ENCODE measurements at places on chromosomes 5 and 9. TPM values are rescaled to one million over a fixed set of nuclear protein-coding genes. Genes with fewer than 3 reads are reported as not detected.

DNA sequence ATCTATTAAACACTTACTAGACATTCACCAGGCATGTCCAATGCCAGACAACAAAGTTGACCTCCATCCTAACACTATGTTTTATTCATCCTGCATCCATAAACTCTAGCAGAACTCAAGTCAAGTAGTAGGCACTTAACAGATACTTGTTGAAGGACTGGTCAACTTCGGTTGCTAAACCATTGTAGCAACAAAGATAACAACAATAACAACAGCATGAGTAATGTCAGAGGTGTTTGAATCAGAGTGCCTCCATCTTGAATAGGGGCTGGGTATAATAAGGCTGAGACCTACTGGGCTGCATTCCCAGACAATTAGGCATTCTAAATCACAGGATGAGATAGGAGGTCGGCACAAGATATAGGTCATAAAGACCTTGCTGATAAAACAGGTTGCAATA lies 180.5 kb upstream of the ZNF462 start:
- no peaks in the 10 kb centered on the region for H3K4me1 ChIP-seq
- no peak overlapping the region for H3K27ac ChIP-seq
- H3K36me3 ChIP-seq, result no peaks in the 10 kb centered on the region
- no peak overlapping the region for H3K4me3 ChIP-seq
- DNase-seq, result no peak

GRCh38 chr5:10632110-10632761 lies 68.4 kb downstream of the ANKRD33B start:
- peaks cover 2% of the 10 kb centered on the region for H3K27me3 ChIP-seq
- H3K36me3 ChIP-seq, result peaks cover 6% of the 10 kb centered on the region
- peak; percentile 80 for DNase-seq
- peak overlapping the region; percentile 60 for H3K4me3 ChIP-seq
- H3K4me1 ChIP-seq, result peaks cover 82% of the 10 kb centered on the region
- H3K27ac ChIP-seq, result peak overlapping the region; percentile 83

The PARP8 gene
- 79.8 TPM for total RNA-seq

- H3K4me3 ChIP-seq, result no peak overlapping the region
- no peaks in the 10 kb centered on the region for H3K27me3 ChIP-seq
- no peak for DNase-seq
These were observed 1085.6 kb upstream of the WWC1 start for GRCh38 chr5:167205881-167206280.

DNA sequence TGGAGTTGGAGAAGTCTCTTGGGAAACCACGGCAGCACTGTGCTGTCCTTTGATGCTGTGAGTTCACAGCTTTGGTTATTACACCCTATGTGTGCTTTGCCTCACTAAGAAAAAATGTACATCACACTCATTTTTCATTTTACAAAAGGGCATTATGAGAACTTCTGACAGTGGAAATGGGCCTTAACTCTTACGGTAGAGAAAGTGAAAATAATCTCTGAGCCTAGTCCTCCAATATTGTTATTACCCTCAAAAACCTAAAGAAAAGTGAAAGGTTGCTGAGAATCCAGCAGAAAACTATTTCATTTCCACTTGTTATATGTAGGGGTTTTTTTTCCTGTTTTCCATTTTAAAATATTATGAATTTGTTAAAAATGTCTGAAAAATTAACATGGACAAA lies 8.2 kb upstream of the OR13D1 start:
- DNase-seq, result no peak
- no peaks in the 10 kb centered on the region for H3K4me1 ChIP-seq
- H3K4me3 ChIP-seq, result no peak overlapping the region
- H3K27me3 ChIP-seq, result no peaks in the 10 kb centered on the region
- no peak overlapping the region for H3K27ac ChIP-seq

- H3K27ac ChIP-seq, result no peak overlapping the region
- peaks cover 2% of the 10 kb centered on the region for H3K4me1 ChIP-seq
- peaks cover 17% of the 10 kb centered on the region for H3K27me3 ChIP-seq
- no peaks in the 10 kb centered on the region for H3K36me3 ChIP-seq
- H3K4me3 ChIP-seq, result no peak overlapping the region
- no peak for DNase-seq
These were observed 34.5 kb upstream of the KCNMB1 start for GRCh38 chr5:170423692-170424091.

The GRK6 gene
- 159 TPM for total RNA-seq

The ANKS6 gene
- 9.2 TPM for total RNA-seq

DNA sequence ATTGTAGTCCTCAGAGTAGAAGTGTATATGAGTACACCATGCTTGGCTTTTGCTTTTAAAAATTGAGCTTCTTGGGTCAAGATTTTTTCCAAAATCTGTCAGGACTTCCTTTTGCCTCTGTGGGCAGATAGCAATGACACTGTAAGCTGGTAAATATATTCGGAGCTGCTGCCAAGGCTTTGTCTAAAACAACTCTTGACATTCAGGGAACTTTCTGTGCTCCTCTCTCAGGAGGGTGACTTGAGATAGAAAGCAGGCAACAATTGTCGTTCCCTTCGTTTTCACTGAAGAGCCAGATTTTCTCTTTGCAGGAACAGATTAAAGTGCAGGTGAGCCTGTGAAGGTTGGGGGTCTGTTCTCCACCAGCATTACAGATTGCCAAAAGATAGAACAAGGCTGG lies 230.5 kb downstream of the MAST4 start:
- H3K36me3 ChIP-seq, result peaks cover 22% of the 10 kb centered on the region
- no peak overlapping the region for H3K4me3 ChIP-seq
- peaks cover 3% of the 10 kb centered on the region for H3K27me3 ChIP-seq
- H3K27ac ChIP-seq, result peak overlapping the region; percentile 26

The STX17 gene
- 32.0 TPM for total RNA-seq

The ARAP3 gene
- 9.9 TPM for total RNA-seq

The MCTP1 gene
- total RNA-seq, result not detected

DNA sequence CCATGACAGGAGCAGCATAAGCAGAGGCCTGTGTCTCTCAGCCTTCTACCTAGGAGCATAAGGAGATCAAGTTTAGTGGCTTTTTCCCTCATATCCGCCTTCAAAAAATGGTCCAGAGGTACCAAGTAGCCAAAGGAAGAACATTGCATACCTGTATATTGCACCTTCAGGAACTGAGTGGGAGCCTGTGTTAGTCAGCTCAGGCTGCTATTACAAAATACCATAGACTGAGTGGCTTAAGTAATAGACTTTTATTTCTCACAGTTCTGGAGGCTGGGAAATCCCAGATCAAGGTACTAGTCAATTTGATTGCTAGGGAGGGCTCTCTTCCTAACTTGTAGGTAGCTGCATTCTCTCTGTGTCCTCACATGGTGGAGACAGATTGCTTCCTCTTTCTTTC lies 597.4 kb upstream of the PTGER4 start:
- no peak overlapping the region for H3K27ac ChIP-seq
- H3K27me3 ChIP-seq, result peaks cover 2% of the 10 kb centered on the region
- H3K36me3 ChIP-seq, result peaks cover 4% of the 10 kb centered on the region
- no peak for DNase-seq
- H3K4me3 ChIP-seq, result no peak overlapping the region

DNA sequence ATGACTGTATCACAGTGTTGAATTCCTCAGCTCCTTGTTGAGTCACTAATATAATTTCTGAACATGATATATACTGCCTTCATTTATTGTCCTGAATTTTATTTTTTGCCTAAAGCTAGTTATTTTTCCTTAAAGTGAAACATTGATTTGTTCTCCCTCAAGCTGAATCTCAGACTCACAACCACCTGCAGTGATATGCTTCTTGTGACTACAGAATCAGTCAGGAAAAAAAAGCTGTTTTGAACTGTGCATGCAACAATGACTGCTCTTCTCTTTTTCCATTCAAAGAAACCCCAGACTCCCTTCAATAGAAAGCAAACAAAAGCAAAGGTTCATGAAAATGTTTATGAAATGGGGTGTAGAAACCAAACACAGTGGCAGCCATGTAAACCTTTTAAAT lies 470.2 kb upstream of the CHD1 start:
- no peaks in the 10 kb centered on the region for H3K4me1 ChIP-seq
- no peaks in the 10 kb centered on the region for H3K27me3 ChIP-seq
- no peak overlapping the region for H3K27ac ChIP-seq
- H3K36me3 ChIP-seq, result no peaks in the 10 kb centered on the region
- H3K4me3 ChIP-seq, result no peak overlapping the region

- peaks cover 20% of the 10 kb centered on the region for H3K4me1 ChIP-seq
- H3K36me3 ChIP-seq, result peaks cover 73% of the 10 kb centered on the region
- no peaks in the 10 kb centered on the region for H3K27me3 ChIP-seq
- H3K27ac ChIP-seq, result peak overlapping the region; percentile 36
- no peak overlapping the region for H3K4me3 ChIP-seq
- no peak for DNase-seq
These were observed 66.5 kb downstream of the SECISBP2 start for GRCh38 chr9:89384783-89385182.

DNA sequence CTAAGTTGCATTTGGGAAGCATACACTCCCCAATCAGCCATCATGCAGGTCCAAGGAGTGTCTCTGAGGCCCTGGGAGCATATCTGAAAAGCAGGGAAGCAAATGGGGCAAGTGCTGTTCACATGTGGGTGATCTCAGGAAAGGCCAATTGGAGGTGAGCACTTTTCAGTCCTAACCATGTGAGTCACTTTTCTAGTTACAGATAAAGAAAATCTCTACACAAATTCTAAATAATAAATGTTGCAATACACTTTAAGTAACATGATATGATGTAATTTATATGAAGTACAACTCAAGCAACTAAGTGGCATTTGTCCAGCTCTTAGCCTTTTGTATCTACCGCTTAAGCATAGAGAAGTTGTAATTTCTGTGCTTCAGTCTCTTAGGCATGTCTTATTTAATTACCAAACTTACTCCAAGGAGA lies 18.4 kb downstream of the ADAMTS16 start:
- no peak overlapping the region for H3K27ac ChIP-seq
- no peak for DNase-seq
- H3K4me1 ChIP-seq, result no peaks in the 10 kb centered on the region
- no peaks in the 10 kb centered on the region for H3K36me3 ChIP-seq
- no peaks in the 10 kb centered on the region for H3K27me3 ChIP-seq
- H3K4me3 ChIP-seq, result no peak overlapping the region

GRCh38 chr9:69273161-69273560 lies 51.9 kb upstream of the ENTREP1 start:
- H3K27ac ChIP-seq, result no peak overlapping the region
- no peaks in the 10 kb centered on the region for H3K36me3 ChIP-seq
- H3K27me3 ChIP-seq, result peaks cover 9% of the 10 kb centered on the region
- no peaks in the 10 kb centered on the region for H3K4me1 ChIP-seq
- DNase-seq, result no peak

- DNase-seq, result no peak
- H3K4me3 ChIP-seq, result no peak overlapping the region
- H3K27me3 ChIP-seq, result peaks cover 9% of the 10 kb centered on the region
These were observed 6.3 kb upstream of the NR5A1 start for GRCh38 chr9:124513376-124513994.

DNA sequence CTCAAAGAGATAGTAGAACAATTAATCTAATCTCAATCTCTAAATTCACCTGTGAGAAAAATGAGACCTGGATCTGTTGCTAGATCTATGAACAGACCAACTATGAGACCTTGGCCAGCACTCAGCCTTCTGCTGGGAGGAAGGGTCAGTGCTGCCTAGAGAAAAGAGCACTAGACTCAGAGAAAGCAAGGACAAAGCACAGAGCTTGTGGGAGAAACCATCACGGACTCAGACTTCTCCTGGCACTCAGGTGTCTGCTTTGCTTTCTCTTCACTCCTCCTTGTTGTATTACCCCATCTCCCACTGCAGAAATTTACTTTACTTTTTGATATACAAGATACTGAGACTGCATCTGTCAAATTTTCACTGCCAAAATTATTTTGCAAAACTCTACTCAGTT lies 890.0 kb upstream of the NUDT12 start:
- H3K4me1 ChIP-seq, result no peaks in the 10 kb centered on the region
- H3K4me3 ChIP-seq, result no peak overlapping the region
- DNase-seq, result no peak

- peak overlapping the region; percentile 53 for H3K4me3 ChIP-seq
- DNase-seq, result peak; percentile 84
- H3K36me3 ChIP-seq, result no peaks in the 10 kb centered on the region
- peaks cover 35% of the 10 kb centered on the region for H3K4me1 ChIP-seq
These were observed 151.4 kb downstream of the HSD17B3 start for GRCh38 chr9:96150324-96151227.

DNA sequence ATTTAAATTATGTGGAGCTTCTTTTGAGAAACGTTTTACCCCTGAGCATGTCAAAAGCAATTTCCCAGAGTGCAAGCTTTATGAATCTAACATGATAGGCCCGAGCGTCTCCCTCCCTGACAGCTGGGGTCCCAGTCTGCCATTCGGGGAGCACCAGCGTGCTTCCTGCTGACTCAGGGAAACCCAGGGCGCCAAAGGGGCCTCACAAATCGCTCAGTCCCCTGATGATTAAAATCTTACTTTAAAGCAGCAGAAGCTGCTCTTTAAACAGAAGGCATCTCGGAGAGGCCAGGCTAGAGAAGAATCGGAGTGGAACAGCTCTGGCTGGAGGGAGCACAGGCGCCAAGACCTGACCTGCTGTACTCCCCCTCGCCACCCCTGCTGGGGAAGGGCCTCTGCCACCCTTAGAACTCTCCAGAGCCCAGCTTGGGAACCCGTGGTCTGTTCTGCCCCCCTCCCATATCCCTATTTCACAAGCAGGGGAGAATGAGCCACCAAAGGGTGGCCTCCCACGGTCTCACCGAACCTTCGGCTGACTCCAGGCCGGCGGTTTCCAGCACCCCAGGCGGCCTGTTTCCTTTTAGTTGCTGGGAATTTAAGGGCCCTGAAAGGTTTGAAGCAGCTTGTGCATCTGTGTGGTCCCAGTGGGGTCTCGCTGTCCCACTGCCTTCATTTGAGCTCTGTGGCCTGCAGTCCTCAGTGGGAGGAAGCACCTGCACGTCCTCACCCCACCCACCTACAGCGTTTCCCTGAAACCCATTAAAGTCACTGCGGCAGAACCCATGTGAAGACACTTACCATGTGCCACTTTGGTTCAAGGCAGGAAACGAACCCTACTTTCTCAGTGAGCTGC lies 147.6 kb downstream of the COL23A1 start:
- peaks cover 25% of the 10 kb centered on the region for H3K27me3 ChIP-seq
- no peak overlapping the region for H3K4me3 ChIP-seq
- H3K4me1 ChIP-seq, result no peaks in the 10 kb centered on the region

The WDR38 gene
- not detected for total RNA-seq

DNA sequence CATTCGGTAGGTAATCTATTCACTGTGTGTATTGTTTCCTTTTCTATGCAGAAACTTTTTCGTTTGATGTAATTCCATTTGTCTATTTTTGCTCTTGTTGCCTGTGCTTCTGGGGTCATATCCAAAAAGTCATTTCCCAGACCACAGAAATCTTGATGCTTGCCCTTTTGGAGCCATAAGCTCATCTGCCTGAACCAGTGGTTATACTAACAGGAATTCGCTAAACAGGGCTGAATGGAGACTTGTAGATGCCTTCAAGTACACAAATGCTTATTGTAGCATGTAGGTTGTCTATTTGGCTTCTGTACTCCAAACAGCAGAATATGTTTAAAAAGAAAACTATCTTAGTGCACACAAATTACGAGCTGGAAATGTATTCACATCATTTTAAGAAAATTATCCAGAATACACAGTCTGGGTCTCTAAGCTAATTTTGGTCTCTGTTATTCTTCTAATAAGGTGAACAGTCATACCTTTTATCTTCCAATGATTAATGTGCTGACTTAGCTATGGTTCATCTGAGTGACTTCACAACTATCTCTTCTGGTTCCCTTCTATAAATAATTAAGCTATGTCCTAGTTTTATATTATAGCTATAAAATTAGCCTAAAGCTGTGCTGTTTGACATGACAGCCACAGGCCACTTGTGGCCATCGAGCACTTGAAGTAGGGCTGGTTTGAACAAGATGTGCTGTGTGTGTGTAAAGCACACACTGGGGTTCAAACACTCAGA lies 87.6 kb downstream of the DAPK1 start:
- peaks cover 3% of the 10 kb centered on the region for H3K27me3 ChIP-seq
- H3K4me3 ChIP-seq, result no peak overlapping the region
- DNase-seq, result no peak
- H3K36me3 ChIP-seq, result no peaks in the 10 kb centered on the region

The PRLR gene
- 0.14 TPM for total RNA-seq

GRCh38 chr9:136265561-136266355 lies 20.1 kb upstream of the QSOX2 start:
- H3K27me3 ChIP-seq, result peaks cover 17% of the 10 kb centered on the region
- peaks cover 14% of the 10 kb centered on the region for H3K4me1 ChIP-seq
- no peak for DNase-seq
- no peaks in the 10 kb centered on the region for H3K36me3 ChIP-seq
